ENCODE measurements at places on chromosomes 16 and 17.

DNA sequence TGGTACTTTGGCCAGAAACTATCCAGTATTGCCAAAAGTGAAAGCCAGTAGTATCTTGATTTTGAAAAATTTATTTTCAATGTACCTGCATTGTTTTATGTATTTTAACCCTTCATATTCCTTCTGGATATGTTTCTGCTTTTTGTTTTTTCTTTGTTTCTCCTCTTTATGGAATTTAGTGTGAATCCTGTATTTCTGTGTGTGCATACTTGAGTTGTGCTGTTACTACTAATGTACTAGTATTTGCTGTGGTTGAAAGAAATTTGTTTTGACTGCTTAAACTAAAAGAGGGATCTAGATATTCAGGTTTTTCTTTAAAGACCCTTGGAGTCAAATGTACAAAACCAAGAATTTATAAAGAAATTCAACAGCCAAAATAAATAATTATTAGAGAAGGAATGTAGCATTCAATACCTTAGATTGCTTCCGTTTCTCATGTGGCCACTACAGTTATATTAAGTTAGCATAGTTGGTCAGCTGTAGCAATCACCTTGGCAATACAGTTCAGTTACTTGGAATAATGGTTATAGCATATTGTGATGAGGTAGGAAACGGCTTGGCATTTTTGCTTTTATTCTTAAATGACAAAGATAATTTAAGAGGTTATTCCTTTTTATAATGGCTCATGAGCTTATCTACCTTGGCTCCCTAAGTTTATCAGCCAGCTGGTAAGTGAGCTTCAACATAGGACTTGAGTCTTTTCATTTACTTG lies 4.9 kb downstream of the PHKB start:
- no peak for DNase-seq

- peak; percentile 45 for DNase-seq
Observed at GRCh38 chr17:34420254-34420766, 57.3 kb upstream of the CCL1 start.

GRCh38 chr16:28498666-28499381 lies 4.4 kb downstream of the APOBR start:
- no peak for DNase-seq

GRCh38 chr16:86072328-86073102 lies 173.6 kb downstream of the IRF8 start:
- peak; percentile 34 for DNase-seq

- no peak for DNase-seq
Observed at GRCh38 chr17:64384253-64385186, 6.1 kb downstream of the PECAM1 start.

GRCh38 chr17:73801455-73802100 lies 157.3 kb upstream of the SDK2 start:
- DNase-seq = no peak

- DNase-seq = no peak
Observed at GRCh38 chr17:17386094-17386800, 83.1 kb downstream of the NT5M start.

GRCh38 chr16:84396537-84397008 lies 28.2 kb downstream of the ATP2C2 start:
- no peak for DNase-seq

DNA sequence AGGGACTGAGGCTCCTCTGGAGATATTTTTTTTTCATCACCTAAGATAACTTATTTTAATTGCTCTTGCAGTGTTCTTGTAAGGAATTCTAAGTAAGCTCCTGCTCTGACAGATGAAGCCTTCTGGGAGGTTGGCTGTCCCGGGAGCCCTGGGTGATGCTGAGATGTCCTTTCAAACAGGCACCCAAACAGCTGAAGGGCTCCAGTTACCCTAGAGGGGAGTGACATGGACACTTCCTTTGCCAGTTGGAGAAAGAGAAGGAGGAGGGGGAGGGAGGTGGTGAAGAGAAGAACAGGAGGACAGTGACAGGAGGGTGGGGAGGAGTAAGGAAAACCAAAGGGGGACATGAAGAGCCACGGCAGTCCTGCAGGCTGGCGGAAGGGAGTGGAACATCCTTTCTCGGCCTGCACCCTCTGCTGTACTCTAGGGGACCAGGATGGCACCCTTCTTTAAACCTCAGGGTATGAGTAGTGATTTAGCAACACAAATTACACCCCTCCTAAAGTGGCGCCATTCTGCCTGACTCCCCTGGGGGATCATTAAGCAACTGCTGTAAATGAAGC lies 51.8 kb downstream of the MYH3 start:
- no peak for DNase-seq

DNA sequence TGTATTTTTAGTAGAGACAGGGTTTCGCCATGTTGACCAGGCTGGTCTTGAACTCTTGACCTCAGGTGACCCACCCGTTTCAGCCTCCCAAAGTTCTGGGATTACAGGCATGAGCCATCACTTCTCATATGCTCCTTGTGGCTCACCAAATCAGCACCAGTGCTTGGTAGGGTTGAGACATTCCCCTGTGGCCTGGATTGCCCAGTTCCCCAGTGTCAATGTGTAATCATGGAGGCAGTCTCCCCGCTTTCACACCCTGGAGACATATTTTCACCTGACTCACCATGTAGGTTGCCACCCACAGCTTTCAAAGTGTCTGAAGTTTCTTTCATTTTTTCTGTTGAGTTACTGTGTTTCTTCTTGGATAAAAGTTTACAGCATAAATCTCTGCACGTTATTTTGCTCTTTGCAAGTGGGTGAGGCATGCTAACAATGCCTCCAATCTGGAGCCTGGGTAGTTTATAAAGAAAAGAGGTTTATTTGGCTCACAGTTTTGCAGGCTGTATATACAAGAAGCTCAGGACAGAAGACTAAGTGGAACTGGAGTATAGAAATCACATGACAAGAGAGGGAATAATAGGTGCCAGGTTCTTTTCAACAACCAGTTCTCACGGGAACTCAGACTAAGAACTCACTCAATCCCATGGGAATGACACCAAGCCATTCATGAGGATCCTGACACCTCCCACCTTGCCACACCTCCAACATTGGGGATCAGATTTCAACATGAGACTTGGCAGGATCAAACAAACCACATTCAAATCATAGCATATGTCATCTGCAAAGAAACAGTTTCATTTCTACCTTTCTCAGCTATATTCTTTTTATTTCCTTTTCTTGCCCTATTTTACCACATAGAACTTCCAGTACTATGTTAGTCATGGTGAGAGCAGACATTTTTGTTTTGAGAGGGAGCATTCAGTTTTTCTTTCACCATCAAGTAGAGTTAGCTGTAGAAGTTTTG lies 113.2 kb downstream of the PHKB start:
- no peak for DNase-seq

Measured in T1000 (cell line).